C1 segment of cervical spinal cord (tissue), 14 donors: ENCODE measurements at places on chromosomes 12 and 14.

DNA sequence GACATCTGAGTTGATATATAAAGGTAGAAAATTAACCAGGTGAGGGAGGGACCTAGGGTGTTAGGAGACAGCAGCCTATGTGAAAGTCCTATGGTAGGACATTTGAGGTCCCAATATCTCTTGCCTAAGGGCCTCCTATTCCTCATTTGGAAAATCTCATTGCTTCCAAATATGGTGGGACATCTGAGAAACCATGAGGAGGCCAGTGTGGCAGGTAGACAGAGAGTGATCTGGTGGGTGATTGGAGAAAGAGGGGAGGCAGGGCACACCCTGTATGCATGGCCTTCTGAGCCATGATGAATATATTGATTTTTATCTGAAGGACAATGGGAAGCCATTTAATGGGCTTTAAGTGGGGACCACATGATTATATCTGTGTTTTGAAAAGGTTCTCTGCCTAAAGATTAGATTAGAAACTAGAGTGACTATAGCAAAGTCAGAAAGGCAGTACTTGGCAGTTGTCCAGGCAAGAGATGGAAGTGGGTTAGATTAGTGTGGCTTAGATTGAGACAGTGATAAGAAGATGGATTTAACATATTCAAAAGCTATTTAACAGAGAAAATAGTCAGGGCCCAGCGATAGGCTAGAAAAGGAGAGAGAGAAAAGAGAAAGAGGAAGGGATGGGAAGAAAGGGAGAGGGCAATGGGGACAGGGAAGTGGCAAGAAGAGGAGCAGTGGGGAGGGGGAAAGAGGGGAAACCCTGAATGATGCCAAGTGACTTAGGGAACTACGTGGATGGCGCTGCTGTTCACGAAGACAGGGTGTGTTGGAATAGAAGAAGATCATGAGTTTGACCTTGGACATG, 237.2 kb upstream of the SRRM4 start:
- DNase-seq = no peak

GRCh38 chr14:49950275-49951228, 57.7 kb downstream of the ARF6 start:
- DNase-seq = no peak

- no peak for DNase-seq
Measured at GRCh38 chr14:64040044-64040443, 187.2 kb downstream of the SYNE2 start.

- no peak for DNase-seq
Measured at GRCh38 chr12:57591782-57592325, 862 bp downstream of the PIP4K2C start.

DNA sequence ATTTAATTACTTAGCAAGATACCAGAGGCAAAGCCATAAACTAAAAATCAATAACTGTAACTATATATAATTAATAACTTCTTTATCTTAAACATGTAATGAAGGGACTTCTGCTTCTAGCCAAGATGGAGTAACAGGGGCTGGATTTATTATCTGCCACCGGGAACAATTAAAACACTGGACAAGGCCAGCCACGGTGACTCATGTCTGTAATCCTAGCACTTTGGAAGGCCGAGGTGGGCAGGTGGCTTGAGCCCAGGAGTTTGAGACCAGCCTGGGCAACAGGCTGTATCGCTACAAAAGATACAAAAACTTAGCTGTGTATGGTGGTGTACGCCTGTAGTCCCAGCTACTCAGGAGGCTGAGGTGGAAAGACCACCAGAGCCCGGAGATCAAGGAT, 113.6 kb downstream of the TAOK3 start:
- DNase-seq = no peak

DNA sequence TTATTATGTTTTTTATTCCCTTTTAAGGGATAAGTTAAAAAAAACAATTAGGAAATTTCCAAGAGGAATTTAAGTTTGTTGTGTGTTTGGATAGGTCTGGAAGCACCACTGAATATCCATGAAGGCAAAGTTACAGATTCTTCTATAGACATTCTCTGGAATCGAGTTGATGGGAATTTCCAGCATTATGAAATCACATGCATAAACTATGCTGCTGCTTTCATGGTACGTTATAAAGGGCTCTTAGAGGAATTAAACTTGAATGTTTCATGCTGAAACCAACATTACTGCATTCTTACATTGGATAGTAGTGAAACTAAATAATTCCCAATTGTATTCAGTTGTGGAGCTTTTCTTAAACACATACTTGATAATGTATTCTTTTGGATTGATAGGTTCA, 21.5 kb upstream of the PTPRQ start:
- DNase-seq = no peak

DNA sequence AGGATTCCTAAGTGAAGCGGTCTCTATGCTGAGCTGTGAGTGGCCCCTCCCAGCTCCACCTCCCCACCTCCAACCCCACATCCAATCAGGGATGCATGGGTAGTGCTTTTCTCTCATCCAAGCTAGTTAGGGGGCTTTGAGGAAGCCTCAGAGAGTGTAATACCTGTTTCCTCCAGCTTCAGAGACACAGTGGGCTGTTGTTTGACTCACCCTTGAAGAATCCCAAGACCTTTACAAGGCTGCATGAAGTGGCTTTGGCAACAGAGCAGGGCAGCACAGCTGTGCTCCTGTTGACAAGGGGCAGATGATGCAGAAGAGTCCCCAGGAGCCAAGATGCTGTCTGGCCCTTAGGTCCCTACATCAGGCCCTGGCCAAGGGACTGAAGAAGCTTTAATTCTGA, 27.1 kb upstream of the CLMN start:
- no peak for DNase-seq

DNA sequence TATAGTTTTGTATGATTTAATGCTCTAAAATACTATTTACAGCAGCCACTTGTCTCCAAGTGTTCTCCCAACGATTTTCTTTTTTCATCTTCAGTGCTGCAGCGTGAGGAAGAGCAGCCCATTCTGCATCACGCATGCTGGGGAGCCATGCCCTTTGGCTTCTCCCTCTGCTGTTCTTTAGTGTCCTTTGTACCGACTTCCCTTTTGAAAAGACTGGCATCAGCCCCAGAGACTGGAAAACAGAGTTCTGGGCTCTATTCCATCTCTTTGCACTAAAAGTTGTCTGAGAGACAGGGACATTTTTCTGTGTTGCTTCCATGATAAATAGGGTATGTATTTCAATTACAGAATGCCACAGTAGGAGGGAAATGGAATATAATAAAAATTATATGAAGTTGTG, 105.1 kb downstream of the RERG start:
- DNase-seq = no peak

DNA sequence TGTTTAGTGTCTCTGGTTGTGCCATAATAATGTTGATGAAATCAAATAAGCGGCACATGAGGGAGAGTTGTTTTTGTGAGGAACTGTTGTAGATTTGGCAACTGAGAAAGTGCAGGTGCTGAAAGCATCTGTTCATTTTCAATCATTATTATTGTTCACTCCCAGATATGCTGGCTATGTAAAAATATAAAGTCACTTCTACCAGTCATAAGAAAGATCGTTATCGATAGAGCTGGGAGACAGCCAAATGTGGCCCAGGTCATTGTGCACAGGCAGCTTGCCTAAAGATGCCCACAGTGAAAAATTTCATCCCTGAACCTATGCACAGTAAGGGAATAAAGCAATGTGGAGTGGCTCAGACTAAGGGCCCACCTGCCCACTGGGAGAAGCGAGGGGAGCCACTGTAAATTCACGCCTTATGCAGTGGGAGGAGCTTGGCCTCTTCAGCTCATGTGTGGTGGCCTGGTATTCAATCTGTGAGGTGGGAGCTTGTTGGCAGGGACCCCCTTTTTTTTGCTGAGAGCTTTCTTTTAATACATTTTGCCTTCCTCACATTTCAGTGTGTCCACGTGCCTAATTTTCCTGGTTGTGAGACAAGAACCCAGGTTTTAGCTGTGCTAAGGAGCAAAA, 1490.8 kb upstream of the TMEM132C start:
- DNase-seq = no peak

DNA sequence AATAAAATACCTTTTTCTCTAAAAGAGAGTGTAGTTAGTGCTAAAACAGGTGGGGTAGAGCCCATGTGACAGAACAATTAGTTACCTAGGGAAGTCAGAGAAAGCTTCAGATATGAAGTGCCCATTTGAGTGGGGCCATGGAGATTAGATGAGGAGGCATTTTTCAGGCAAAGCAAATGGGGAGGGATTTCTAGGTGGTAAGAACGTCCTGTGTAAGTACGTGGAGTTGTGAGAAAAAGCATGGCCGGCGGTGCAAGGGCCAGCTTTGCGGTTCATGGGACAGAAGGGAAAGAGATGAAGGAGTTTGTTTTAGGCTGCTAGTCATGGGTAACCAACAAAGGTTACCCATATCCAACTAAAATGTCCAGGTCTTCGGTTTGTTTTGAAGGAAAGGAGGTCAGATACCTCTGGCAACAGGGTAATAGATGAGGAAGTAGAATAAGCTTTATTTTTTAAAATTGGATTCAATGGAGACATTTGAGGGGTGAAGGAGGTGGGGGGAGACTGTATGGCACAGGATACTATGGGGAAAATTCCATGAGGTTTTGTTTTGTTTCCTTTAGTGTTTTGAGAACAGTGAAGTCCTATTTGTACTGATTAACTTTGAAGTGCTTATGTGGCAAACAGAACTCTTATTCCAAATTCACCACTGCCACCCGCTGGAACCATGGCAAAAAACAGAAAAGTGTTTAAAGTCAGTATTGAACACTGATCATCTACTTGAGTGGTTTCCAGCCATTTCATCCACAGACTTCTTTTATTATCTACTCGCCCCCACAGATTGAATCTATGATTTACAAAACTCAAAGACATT, 10.0 kb upstream of the SNRPF start:
- no peak for DNase-seq

- DNase-seq = no peak
Measured at GRCh38 chr14:89399157-89399556, 17.9 kb downstream of the FOXN3 start.

DNA sequence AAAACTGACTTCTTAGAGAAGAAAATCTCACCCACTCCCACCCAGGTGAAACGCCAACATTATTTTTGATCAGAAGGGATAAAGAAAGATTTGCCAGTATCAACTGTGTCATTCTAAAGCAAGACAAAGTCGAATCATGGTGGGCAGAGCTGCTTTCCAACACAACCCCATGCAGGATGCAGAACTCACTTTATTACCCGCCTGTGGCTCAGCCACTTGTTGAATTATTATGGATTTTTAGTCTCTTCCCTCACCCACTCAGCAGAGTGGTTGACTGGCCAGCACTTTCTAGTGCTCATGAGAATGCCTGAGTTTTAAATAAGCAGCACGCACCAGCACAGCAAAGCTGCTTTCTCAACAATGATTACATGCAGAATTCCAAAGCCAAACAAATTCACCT, 32.1 kb downstream of the CRACR2A start:
- no peak for DNase-seq

- DNase-seq = no peak
Measured at GRCh38 chr12:46677749-46678148, 148.0 kb downstream of the SLC38A4 start.

GRCh38 chr14:83548061-83548839, 1981.7 kb upstream of the FLRT2 start:
- no peak for DNase-seq

GRCh38 chr12:106487664-106488063, 95.1 kb upstream of the RFX4 start:
- no peak for DNase-seq

- DNase-seq = no peak
Measured at GRCh38 chr14:82897469-82898308, 1364.0 kb upstream of the SEL1L start.
